T-helper 1 cell (primary cell): ENCODE measurements at places on chromosomes 2 and 18.

- DNase-seq = no peak
These were observed 53.0 kb downstream of the SMIM21 start for GRCh38 chr18:75374466-75374865.

GRCh38 chr2:42967959-42968674, 175.7 kb upstream of the HAAO start:
- no peak for DNase-seq

GRCh38 chr2:74872389-74872836, 38.5 kb downstream of the HK2 start:
- no peak for DNase-seq

GRCh38 chr2:1854729-1855547, 110.6 kb upstream of the PXDN start:
- no peak for DNase-seq

GRCh38 chr2:226122041-226122440, 677.6 kb downstream of the IRS1 start:
- no peak for DNase-seq

DNA sequence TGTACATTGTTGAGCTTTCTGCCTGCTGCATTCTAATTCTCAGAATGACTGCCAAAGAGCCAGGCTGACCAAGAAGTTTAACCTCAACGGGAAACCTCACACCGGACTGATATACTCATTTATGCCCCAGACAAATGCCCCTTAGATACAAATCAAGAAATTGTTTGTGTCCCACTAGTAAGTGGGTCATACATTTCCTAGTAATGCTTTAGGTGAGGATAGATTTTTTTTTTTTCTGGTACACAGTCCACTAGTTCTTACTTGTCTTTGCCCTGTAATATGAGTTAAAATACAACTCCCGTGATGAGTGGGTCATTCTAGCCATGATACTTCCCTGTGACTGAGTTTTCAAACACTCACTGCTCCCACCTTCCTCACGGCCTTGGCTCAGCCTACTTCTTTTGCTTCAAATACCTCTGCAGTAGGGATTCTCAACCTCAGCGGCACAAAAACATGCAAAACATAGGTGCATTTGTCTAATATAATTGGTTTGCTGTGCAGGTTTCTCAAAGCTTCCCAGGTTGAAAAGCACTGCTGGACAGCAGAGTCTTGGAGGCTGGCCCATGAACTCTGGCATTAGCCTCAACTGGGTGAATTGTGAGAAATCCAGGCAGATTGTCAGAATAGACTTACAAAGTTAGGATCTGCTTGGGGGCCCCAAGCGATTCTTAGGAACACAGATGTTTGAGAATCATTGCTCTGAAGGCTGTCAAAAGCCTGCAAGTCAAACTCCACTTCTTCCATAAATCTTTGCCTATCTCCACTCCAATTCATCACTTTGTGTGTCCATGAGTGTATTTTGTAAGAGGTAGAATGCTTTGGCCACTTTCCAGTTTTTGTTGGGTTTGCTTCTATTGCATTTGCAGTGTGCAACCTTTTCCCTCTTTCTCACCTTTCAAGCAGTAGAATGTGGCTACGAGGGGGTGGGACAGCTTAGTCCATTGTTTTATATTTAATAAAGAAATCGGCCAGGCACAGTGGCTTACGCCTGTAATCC, 35.5 kb downstream of the TGIF1 start:
- no peak for DNase-seq
